ENCODE measurements at places on chromosomes 7 and 10.

- DNase-seq = no peak
Observed at GRCh38 chr7:46363688-46364087, 442.6 kb upstream of the IGFBP3 start.

- DNase-seq = no peak
Observed at GRCh38 chr10:53638006-53638405, 865.4 kb upstream of the MBL2 start.

- peak; percentile 64 for DNase-seq
Observed at GRCh38 chr10:63738410-63738809, 217.2 kb downstream of the REEP3 start.

- no peak for DNase-seq
Observed at GRCh38 chr10:22244855-22245254, 27.0 kb upstream of the EBLN1 start.

- DNase-seq = peak; percentile 6
Observed at GRCh38 chr7:152180587-152180986, 155.1 kb downstream of the GALNT11 start.

DNA sequence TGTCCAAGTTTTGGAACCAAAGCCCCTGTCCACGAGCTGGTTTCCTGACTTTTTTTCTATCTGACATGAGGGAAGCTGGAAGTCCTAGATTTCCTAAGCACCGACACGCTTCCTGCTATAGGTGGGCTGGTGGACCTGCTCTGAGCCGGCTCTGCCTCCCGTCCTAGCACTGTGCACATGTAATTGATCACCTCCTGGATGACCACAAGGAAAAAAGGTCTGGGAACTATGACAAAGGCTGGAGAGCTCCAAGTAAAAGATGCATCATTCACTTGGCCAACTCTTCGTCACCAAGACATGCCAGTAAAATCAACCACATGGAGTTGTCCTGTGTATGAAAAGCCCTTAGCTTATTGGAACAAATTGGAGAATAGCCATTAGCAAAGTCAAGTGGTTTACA, 104.8 kb downstream of the ITIH5 start:
- no peak for DNase-seq

DNA sequence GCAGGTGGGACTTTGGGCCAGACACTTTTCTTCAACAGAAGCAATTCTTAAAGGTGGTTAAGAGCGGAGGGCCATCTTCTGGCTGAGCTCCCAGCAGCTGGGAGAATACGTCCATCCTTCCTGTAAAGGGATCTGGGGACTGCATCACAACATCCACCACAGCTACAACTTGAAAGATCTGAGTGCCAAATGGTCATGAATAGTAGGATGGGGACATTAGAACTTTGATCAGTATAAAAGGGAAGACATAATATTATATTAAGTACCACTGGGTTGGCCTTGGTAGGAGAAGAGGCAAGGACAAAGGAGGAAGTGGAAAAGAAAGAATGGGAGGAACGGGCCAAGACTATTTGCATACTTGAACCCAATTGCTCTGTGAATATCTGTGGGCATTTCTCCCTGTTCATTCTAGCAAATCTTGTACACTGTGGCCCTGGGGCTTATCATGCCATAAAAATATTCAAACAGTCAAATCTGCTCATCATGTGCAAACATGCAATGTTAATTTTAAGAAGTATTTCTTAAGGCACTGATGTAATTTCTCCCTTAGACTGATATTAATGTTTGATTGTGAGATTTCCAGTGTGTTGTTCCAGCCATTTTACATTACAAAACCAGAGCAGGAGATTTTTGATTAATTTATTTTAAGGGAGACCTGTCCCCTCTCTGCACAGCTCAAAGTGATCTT, 65.5 kb upstream of the CREB5 start:
- no peak for DNase-seq

DNA sequence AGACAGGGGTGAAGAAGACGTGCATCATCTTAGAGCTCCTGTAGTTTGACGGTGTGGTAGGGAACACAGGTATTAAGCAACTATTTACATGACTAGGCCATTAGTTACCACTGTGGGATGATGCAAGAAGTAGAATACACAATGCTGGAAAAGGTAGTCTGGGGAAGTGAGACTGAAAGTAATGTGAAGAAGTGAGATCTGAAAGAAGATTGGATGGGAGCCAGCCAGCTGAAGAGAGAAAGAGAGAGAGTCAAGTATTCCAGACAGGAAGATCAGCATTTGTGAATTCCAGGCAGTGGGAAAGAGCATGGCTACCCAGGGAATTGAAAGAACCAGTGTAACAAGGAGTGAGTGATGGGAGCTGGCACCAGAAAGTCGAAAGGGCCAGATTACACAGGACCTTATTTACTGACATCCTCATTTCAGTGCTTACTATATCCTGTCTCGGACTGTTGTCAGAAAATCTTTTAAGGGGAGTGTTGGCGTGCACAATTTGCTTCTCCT, 4.0 kb upstream of the CFAP58 start:
- DNase-seq = peak; percentile 63

GRCh38 chr10:112221545-112221944, 38.0 kb upstream of the GPAM start:
- no peak for DNase-seq

DNA sequence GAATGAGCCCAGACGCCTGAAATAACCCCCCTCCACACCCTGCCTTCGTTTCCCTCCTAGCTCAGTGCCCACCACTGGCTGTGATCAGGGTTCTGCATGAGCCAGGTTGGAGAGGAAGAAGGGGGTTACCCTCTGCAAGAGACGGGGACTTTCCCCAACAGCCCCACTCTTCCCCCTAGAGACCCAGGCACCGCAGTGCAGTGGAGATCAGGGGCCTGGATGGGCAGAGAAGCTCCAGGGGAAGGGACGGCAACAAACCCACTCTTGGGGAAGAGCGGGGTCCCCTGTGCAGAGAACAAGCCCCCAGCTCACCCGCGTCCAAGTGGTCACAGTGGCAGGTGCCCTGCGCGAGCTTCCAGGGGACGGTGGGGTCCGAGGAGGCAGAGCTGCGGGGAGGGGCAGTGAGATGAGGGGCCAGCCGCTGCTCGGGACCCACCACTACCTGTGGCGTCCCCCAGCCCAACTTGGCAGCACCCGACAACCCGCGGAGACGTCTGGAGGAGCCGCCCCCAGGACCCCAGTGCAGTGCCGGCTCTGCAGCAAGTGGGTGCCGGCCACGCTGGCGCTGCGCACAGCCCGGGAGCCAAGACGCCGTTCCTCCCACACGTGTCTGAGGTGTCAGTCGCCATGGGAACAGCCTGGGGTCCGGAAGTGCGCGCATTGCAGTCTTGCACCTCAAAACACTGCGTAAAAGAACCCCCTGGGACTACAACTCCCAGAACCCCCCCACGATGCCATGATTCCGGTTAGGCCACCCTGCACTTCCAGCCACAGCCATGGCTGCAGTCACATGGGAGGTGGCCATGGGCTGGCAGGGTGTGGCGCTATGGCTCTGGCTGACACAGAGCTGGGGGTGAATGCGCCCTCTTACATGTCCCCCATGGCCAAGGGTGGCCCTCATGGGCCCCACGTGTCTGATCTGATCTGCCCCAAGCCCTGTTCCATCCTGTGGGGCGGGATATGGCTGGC, 45.8 kb upstream of the WIPI2 start:
- no peak for DNase-seq

DNA sequence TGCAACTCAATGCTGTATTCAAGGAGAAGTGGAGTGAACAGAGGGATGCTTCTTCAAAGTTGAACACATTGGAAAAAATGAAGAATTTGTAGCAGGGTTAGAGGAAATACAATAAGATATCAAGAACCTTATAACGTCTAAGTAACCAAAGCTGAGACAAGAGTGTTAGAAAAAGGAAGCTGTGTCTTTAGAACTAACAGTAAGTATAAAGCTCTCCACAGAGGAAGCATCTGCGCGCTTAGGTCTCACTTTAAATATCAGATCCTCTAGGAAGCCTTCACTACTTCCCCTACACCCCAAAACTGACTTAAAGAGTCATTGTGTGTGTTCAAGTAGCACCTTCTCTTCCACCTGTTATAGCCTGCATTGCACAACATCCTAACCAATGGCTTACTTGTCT, 43.0 kb downstream of the CH25H start:
- no peak for DNase-seq

GRCh38 chr10:34537629-34538231, 277.4 kb downstream of the PARD3 start:
- no peak for DNase-seq

All from EH (cell line).